ENCODE measurements at places on chromosomes 5 and 9.

- DNase-seq, result no peak
Measured at GRCh38 chr5:153399595-153399994, 90.9 kb upstream of the GRIA1 start.

DNA sequence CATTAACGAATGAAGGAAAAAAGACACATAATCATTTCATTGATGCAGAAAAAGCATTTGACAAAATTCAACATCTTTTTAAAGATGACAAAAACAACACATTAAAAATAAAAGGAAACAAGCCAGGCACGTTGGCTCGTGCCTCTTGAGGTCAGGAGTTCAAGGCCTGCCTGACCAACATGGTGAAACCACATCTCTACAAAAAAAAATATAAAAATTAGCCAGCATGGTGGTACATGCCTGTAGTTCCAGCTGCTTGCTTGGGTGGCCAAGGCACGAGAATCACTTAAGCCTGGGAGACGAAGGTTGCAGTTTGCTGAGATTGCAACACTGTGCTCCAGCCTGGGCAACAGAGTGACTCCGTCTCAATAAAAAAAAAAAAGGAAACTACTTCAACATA is 77.0 kb downstream of the ERCC6L2 start:
- DNase-seq, result no peak

GRCh38 chr5:85143138-85143537 is 758.5 kb upstream of the EDIL3 start:
- no peak for DNase-seq

DNA sequence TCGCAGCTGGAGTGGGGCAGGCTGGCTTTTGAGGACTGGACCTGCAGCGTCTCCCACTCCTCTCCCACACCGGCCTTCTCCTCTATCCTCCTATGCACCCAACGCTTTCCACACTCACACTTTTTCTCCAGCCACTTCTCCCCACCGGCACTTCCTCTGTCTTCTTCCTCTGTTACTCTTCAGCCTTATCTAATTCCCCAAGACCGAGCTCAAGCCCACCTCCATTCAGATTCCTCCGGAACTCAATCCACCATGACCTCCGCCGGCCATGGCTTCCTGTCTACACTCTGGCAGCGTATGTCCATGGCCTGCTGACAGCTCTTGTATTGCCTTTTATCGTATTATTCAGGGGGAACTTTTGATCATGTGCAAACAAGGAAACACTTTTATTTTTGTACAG is 545 bp upstream of the OR2V1 start:
- DNase-seq, result no peak

DNA sequence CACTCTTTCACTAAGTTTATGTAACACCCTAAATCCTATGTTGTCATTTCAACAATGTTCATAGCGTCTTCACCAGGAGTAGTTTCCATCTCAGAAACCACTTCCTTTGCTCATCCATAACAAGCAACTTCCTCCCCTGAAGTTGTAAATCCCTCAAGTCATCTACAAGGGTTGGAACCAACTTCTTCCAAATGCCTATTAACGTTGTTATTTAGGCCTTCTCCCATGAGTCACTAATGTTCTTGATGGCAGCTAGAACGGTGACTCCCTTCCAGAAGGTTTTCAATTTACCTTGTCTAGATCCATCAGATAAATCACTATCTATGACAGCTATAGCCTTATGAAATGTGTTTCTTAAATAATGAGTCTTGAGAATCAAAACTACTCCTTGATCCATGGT is 73.3 kb upstream of the TARS1 start:
- DNase-seq, result no peak
